AG04450 (cell line): ENCODE measurements at places on chromosomes 7 and 10.
A peak's percentile ranks its signal among the peaks of the same experiment; 100 is the strongest.

- no peak for DNase-seq
Observed at GRCh38 chr10:102231357-102232318, 5.5 kb downstream of the ELOVL3 start.

GRCh38 chr10:3949711-3950110 lies 164.7 kb upstream of the KLF6 start:
- DNase-seq: no peak

- no peak for DNase-seq
Observed at GRCh38 chr7:26398427-26398755, 106.7 kb downstream of the SNX10 start.

GRCh38 chr10:24824124-24824523 lies 100.4 kb upstream of the ARHGAP21 start:
- DNase-seq: no peak

GRCh38 chr10:87656431-87657072 lies 3.1 kb upstream of the PAPSS2 start:
- no peak for DNase-seq

- DNase-seq: no peak
Observed at GRCh38 chr7:70317356-70317755, 719.1 kb downstream of the AUTS2 start.

DNA sequence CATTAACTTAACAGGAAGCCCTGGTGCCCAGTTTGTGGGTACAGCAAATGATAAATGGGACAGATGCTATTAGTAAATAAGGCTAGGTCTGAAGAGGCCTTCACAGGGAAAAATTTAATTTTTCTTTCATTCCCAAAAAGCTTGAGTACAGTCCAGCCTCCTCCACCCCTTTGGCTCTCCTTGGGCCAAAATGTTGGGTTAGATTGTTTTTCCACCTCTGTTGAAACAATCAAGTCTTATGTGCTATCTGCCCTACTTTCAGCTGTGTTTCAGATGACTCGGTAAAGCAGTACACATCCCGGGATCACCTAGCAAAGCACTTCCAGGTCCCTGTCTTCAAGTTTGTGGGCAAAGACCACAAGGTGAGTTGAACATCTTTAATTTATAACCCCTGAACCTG lies 24.3 kb downstream of the PLA2G12B start:
- no peak for DNase-seq

DNA sequence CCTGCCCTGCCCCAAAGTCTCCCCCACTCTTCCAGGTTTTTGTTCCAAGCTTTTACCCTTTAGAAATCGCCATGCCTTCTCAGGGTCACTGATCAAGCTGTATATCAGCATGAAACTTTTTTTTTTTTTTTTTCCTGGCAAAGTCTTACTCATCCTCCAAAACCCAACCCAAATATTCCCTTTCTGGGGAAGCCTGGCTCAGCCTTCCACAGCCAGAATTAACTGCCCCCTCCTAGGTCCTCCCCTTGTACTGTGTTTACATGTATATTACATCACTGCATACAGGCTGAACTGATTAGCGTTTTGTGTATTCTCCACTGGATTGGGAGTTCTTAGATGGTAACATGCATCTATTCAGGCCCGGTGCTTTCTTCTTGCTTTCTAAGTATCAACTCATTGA lies 4.6 kb upstream of the NOBOX start:
- DNase-seq: no peak

DNA sequence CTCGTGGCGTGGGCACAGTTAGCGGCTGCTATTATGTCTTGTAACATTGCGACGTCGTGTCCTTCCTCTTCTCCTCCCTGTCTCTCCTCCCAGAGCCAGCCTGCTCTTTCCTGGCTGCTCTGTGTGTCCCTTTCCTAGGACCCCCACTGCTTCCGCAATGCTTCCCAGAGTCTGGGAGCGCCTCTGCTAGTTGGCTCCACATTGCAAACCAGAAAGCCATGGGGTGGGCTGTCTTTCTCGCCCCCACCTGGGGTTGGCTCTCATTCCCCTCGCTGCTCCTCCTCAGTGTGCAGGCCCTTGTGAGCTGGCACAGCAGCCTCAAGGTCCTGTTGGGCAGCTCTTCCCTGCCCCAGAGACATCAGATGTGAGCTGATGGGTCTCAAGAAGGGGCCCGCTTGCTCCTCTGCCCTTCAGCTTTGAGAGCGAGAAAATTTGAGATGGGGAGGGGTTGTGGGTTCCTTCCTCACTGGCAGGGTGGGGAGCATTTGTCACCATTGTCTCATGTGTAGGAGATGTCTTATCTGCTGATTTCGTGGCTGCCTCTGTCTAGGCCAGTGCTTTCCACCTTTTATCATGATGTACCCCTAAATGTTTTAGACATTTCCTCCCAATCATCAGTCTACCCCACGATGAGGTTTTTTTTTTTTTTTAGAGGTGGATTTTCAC lies 3.3 kb downstream of the ADAMTS14 start:
- DNase-seq: no peak

DNA sequence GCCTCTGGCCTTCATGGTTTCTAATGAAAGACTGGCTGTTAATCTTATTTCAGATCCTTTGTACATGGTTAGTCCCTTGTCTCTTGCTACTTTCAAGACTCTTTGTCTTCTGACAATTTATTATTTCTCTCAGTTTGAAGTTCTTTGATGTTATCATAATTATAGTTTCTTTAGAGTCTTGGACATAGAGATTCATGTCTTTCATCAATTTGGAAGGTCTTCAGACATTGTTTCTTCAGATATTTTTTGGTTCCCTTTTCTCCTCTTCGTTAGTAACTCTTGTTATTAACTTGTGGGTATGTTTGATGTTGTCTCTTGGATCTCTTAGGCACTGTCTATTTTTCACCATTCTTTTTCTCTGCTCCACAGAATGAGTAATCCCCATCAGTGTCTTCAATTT lies 8.7 kb downstream of the ZNF37A start:
- no peak for DNase-seq

DNA sequence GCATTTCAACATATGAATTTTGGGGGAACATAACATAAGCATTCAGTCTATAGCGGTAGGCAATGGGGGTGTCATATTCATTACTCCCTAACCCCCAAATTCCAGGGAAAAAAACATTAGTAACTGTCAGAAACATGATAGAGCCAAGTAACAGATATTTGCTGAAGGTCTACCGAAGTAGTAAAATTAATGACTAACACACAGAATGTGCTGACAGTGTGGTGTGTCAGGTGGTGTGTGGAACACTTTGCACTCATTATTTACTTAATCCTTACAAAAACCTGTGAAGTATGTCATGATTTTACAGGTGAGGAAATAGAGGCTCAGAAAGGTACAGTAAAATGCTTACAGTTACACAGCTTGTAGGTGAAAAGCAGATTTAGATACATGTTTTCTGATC lies 85.4 kb upstream of the RHOBTB1 start:
- no peak for DNase-seq

GRCh38 chr10:118950190-118950680 lies 79.3 kb upstream of the NANOS1 start:
- DNase-seq: no peak

DNA sequence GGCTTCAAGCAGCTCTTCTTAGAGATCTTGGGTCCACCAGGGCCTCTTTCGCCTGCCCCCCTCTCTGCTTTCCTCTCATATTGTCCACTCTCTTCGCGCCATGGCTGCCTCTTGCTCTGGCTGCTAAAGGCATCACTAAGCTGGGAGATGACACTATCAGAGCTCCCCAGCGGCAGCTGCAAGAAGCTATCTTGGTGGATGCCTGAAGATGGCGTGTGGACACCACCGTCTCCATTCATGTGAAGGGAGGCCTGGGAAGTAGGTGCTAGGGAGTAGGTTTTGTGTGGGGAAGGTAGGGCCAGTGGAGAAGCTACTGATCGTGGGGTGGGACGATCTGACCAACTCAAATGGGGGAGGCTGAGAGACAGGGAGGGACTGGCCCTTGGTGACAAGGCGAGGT lies 45.9 kb upstream of the PDLIM1 start:
- DNase-seq: no peak

GRCh38 chr7:130090745-130091532 lies 20.6 kb downstream of the KLHDC10 start:
- no peak for DNase-seq

GRCh38 chr7:155286686-155287085 lies 11.0 kb upstream of the INSIG1 start:
- DNase-seq: no peak

DNA sequence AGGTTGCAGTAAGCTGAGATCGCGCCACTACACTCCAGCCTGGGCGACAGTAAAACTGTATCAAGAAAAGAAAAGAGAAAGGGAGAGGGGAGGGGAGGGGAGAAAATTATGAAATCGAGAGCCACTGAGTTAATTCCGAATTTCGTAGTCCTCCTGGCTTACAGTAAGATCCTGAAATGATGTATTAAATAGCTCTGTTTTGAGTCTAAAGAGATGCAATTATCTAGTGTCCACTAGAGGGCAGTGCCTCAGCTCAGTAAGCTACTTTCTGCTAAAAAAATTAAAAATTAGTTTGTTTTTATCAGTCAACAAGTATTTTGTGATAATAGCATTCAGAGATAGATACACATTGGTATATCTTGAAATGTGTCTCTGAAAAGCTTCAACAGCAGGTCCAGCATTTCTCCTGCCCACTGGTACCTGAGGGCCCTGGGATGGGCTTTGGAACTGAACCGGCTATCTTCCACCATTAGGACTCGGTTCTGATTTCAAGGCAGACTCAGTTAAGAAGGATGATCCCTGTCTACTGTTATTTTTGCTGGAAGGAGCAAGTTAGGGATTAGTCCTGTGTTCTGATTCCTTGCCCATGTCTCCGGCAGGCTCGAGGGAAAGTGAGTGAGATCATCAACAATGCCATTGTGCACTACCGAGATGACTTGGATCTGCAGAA lies 19.5 kb downstream of the TSPAN33 start:
- peak; percentile 48 for DNase-seq

GRCh38 chr7:48089046-48090003 lies at the start of gene UPP1:
Gene UPP1, plus strand, starts transcription at chr7:48089265. Its CDS starts 5,519 bp downstream, at chr7:48094784.
- no peak for DNase-seq

- DNase-seq: no peak
Observed at GRCh38 chr10:69451784-69452251, 553 bp downstream of the TSPAN15 start.

DNA sequence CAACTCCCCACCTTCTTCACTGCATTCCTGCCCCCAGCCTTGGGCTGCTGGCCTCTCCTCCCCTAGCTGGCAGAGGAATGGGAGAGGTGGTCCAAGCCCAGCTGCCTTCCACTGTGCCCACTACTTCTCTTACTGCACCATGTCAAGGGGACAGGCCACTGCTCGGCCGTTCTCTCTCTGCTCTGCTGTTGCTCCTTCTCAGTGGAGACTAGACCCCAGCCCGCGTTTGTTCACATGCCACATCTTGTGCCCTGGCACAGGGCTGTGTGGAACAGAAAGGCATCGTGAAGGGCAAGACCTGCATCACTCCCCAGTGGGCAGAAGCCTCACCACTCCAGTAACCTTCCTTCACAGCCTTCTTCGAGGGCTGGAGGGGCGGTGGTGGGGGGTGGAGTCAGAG lies 711 bp upstream of the CDHR3 start:
- no peak for DNase-seq

GRCh38 chr7:32061346-32061745 lies 8.9 kb downstream of the PDE1C start:
- DNase-seq: no peak

GRCh38 chr10:92732958-92733357 lies 43.2 kb downstream of the HHEX start:
- no peak for DNase-seq

DNA sequence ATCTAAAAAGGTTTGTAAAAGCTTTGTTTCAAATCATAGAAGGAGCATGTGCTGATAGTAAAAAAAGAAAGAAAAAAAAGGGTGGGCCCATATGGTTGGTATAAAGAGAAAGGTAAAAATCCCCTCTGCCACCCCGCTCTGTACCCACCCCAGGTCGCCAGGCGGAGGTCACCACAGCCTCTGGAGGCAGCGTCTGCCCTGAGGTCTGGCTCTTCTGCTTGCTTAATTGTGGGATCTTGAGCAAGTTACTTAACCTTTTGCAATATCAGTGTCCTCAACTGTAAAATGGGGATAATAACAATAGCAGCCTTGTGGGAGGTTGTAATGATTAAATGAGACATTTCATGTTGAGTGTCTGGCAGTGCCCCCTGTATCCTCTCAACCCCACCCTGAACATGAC lies 10.7 kb upstream of the PCBD1 start:
- no peak for DNase-seq

GRCh38 chr10:60399328-60399727 lies 9.7 kb upstream of the ANK3 start:
- DNase-seq: no peak

DNA sequence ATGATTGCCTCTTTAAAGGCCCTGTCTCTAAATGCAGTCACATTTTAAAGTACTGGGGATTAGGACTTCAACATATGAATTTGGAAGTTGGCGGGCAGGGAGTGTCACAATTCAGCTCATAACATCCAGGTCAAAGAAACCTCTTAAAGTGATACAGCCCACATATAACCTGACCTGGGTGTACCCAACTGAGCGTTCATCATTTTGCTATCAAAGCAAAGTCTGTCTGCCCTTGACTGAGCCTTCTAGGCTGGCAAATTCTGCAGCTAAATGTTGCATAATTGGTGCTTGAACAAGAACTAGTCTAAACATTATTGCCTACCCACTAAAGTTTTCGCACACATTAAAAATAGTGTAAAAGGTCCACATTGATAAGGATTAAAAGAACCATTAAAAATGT lies 3.7 kb downstream of the MSRB2 start:
- DNase-seq: no peak

- DNase-seq: peak; percentile 75
Observed at GRCh38 chr10:70816220-70816894, 609 bp downstream of the SGPL1 start.

DNA sequence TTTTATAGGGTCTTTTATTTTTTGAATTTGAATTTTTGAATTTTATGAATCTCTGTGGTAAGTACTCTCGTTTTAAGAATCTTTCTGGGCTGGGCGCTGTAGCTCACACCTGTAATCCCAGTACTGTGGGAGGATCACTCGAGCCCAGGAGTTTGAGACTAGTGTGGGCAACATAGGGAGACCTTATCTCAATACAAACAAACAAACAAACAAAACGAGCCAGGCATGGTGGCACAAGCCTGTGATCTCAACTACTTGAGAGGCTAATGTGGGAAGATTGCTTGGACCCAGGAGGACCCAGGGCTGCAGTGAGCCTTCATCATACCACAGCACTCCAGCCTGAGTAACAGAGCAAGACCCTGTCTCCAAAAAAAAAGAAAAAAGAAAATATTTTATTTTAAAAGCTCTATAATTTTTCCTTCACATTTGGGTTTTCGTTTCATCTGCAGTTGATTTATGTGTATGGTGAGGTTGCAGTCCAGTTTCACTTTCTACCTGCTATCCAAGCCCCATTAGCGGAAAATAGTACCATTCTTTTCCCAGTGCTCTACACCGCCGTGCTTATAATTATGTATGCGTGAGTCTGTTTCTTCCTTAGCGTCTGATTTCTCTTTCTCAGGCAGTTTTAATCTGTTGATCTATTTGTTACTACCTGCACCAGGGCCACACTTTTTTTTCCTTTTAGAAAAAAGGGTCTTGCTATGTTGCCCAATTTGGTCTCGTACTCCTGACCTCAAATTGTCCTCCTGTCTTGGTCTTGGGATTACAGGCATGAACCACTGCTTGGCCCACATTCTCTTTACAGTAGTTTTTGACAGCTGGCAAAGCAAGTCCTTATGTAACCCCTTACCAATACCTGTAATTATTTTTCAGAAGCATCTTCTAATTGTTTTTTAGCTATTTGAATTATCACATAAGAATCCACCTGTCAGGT lies 21.7 kb downstream of the TRIM24 start:
- DNase-seq: no peak

DNA sequence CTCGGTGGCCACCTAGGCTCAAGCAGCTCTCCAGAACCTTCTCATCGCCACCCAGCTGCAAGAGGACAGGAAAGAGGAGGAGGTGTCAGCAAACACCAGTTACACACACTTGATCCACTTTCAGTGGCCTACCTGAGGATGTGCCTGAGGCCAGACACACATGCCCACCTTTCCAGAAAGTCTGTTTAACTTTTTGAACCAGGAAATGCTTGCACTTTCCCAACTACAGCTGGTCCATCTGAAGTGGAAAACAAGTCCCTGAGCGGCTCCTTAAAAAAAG lies 15.7 kb upstream of the CYREN start:
- no peak for DNase-seq
